ENCODE measurements at places on chromosomes 12 and 14.
A peak's percentile ranks its signal among the peaks of the same experiment; 100 is the strongest.

DNA sequence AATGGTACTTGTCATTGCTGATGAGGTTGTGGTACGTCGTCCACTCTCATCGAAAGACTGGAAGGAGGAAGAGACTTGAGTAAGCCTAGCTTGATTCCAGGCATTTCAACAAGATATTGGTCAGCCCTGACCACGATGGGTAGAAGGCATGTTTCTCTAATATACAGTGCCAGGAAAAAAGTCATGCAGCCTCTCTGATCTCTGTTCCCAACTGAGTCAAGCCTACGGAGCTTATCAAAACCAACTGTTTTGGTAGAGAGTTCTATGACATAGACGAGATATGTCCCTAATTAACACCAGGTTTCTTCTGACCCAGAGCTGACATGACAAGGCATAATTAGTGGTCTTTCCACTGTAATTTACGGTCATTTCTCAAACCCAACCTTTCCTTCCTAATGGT, 58.5 kb downstream of the NIN start:
- H3K27ac ChIP-seq, result no peak overlapping the region
- DNase-seq, result no peak
- H3K27me3 ChIP-seq, result no peaks in the 10 kb centered on the region
- H3K4me1 ChIP-seq, result no peaks in the 10 kb centered on the region

GRCh38 chr12:78402366-78403134, 462.0 kb upstream of the SYT1 start:
- DNase-seq, result no peak
- no peaks in the 10 kb centered on the region for H3K36me3 ChIP-seq
- H3K4me1 ChIP-seq, result peaks cover 25% of the 10 kb centered on the region
- H3K27me3 ChIP-seq, result no peaks in the 10 kb centered on the region
- no peak overlapping the region for H3K4me3 ChIP-seq

DNA sequence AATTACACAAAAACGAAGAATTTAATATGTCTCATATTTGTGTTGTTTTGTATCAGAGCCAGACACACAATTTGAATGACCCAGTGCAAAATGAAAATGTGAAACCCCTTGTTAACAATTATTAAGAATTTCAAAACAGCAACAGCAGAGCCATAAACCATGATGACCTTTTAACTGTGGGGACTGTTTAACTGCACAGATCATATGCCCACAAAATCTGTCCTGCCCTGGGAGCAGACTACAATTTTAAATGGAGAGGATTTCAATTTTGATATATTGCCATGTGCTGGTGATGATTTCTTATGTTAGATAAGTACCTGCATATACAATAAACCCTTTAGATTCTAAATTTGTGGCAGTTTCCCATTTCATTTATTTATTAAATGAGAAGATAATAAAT, 455.5 kb upstream of the MGAT4C start:
- no peaks in the 10 kb centered on the region for H3K36me3 ChIP-seq
- H3K27me3 ChIP-seq, result no peaks in the 10 kb centered on the region
- no peak overlapping the region for H3K27ac ChIP-seq

GRCh38 chr12:14893506-14894250, 8.0 kb upstream of the MGP start:
- DNase-seq, result no peak
- peak overlapping the region; percentile 10 for H3K27ac ChIP-seq
- peaks cover 3% of the 10 kb centered on the region for H3K27me3 ChIP-seq
- H3K4me1 ChIP-seq, result peaks cover 27% of the 10 kb centered on the region
- H3K36me3 ChIP-seq, result no peaks in the 10 kb centered on the region

DNA sequence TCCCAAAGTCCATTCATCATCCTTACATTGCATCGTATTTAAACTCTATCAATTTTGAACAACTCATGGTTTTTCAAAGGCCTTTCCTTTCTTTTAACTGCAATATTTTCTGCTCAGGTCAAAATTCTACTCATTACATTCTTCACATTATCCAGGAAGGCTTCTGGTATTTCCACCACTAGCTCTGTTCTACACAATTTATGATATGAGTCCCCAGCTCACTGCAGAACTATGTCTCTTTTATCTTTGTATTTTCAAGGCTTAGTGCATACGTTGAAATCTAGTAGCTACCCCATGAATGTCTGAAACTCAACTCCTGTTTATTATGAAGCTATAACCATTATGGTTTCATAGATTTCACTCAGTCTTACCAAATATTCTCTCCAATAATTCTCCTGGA, 282.9 kb downstream of the DUSP6 start:
- peaks cover 25% of the 10 kb centered on the region for H3K4me1 ChIP-seq
- H3K4me3 ChIP-seq, result no peak overlapping the region
- no peak for DNase-seq
- peaks cover 14% of the 10 kb centered on the region for H3K36me3 ChIP-seq
- H3K27me3 ChIP-seq, result no peaks in the 10 kb centered on the region

DNA sequence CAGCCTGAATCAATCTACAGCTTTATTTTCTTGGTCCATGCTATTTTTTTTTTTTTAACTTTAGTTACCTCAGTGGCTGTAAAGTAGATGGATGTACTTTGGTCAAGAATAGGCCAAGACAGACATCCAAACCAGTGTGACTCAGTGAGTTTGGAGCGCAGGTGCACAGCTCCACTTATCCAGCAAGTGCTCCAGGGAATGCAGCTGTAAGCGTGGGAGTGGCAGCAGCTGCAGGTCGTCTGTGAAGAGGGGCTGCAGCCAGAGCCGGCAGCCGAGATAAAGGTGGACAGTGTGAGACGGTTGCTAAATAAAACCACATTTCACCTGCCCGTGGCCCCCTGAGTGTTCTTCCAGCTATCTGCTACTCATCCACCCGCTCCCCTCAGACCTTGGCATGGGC, 1018.7 kb downstream of the AACS start:
- no peak for DNase-seq
- no peak overlapping the region for H3K4me3 ChIP-seq
- H3K36me3 ChIP-seq, result no peaks in the 10 kb centered on the region
- H3K4me1 ChIP-seq, result peaks cover 4% of the 10 kb centered on the region

- H3K27me3 ChIP-seq, result no peaks in the 10 kb centered on the region
- DNase-seq, result no peak
- no peak overlapping the region for H3K4me3 ChIP-seq
- peaks cover 24% of the 10 kb centered on the region for H3K36me3 ChIP-seq
- H3K27ac ChIP-seq, result no peak overlapping the region
Measured at GRCh38 chr12:10354502-10354901, 35.3 kb downstream of the KLRK1 start.

DNA sequence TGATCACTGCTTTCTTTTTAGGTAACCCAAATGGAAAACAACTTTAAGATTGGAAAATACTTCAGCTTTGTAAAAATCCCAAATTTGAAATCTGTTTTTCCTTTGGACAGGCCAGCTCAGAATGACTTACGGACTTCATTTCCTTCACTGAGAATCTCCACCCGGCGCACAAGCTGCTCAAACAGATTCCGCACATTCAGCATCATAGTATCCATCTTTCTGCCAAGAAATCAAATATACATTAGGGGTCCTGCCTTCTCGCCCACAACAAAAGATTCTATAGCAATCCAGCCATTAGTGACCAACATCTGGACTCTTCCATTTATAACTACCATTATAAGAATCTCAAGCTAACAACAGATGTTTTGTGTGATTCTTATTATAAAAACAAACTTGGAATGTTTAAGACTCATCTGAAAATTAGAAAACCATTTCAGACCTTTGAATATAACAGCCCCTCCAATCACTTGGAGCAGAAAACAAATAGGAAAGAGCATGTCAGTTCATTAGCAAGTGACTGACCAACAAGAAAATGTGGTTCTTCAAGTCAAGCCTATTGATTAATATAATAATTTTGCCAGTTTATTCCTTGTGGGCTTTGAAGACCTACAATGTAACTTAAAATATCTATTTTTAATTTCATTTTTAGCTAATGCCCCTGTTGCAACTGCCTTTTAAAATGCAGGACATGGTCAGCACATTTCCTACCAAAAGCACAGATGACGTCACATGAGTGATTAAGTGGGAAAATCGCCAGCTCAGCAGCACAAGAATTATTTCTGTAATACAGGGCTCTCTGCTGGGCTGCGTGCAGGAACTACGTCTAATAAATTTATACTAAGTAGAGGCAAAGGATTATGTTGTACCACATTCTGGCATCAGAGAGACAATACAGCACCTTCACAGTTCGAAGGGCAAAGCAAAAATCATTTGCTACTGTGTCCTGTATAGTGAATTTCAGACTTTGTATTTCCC, 8.5 kb downstream of the RACGAP1 start:
- H3K27me3 ChIP-seq, result no peaks in the 10 kb centered on the region
- H3K4me1 ChIP-seq, result peaks cover 11% of the 10 kb centered on the region
- H3K36me3 ChIP-seq, result peaks cover 27% of the 10 kb centered on the region
- H3K27ac ChIP-seq, result peak overlapping the region; percentile 11
- no peak for DNase-seq

DNA sequence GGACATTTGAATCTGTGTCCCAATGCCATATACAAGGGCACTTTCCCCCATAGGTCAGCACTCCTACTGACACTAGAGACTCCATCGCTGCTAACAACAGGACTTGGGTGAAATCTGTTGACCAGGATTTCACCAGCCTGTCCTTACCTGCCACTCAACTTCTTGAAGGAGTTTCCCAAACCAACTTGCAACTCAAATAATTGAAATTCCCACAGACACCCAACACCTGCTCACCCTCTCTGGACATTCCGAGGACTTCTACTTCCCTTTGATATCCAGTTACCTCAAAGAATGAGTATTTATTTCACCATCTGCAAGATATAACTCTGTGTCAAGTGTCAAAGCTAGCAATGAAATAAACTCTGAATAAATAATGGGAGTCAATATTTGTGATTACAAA, 44.6 kb downstream of the LLPH start:
- H3K36me3 ChIP-seq, result peaks cover 11% of the 10 kb centered on the region
- DNase-seq, result no peak
- H3K4me3 ChIP-seq, result no peak overlapping the region
- peak overlapping the region; percentile 66 for H3K27ac ChIP-seq

- no peak overlapping the region for H3K4me3 ChIP-seq
- no peaks in the 10 kb centered on the region for H3K27me3 ChIP-seq
- no peaks in the 10 kb centered on the region for H3K36me3 ChIP-seq
- no peak for DNase-seq
Measured at GRCh38 chr12:90126125-90126524, 417.5 kb upstream of the ATP2B1 start.

DNA sequence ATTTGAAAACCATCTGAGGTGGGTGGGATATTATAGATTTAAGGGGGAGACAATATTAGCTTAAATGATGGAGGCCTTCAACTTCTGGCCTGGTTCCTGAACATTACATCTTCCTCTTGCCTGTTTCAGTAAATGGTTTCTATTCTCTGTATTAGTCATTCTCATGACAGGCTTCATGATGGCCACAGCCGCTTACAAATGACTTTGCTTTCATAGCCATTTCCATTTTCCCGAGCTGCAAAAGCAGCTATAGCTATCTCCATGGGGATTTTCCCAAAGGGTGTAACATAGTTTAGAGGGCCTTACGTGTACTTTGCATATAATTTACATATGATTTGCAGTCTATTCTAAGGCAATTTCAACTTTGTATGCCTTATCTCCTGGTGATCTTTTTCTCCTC, 121.8 kb downstream of the NRXN3 start:
- DNase-seq, result no peak
- no peaks in the 10 kb centered on the region for H3K36me3 ChIP-seq
- H3K4me1 ChIP-seq, result peaks cover 4% of the 10 kb centered on the region
- no peak overlapping the region for H3K4me3 ChIP-seq
- peaks cover 18% of the 10 kb centered on the region for H3K27me3 ChIP-seq

Data from nephron progenitor cell (in vitro differentiated cells).